CD4-positive, alpha-beta T cell treated with Interleukin-1 beta for 1 hour (primary cell): ENCODE measurements at places on chromosomes 4 and X.

DNA sequence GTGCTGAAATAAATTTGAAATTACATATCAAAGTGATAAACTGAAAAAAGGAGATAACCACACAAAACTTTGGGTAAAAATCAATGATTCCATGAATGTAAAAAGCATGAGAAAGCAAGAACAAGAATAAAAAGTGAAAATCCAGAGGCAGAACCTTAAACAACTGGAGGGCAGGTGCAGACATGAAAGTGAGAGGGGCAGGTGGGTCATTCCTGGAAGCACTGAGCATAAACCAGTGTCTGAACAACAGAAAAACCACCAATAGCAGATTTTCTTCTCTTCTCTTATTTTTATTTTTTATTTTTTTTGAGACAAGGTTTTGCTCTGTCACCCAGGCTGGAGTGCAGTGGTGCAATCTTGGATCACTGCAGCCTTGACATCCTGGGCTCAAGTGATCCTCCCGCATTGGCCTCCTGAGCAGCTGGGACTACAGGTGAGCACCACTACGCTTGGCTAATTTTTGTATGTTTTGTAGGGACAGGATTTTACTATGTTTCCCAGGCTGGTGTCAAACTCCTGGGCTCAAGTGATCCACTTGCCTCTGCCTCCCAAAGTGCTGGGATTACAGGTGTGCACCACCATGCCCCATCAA, 46.8 kb upstream of the GPR78 start:
- DNase-seq = no peak

GRCh38 chrX:71301195-71301924, at the start of gene ITGB1BP2:
Gene ITGB1BP2 (plus strand): TSS chrX:71301750. CDS start chrX:71301807, 57 bp downstream.
- no peak for DNase-seq

DNA sequence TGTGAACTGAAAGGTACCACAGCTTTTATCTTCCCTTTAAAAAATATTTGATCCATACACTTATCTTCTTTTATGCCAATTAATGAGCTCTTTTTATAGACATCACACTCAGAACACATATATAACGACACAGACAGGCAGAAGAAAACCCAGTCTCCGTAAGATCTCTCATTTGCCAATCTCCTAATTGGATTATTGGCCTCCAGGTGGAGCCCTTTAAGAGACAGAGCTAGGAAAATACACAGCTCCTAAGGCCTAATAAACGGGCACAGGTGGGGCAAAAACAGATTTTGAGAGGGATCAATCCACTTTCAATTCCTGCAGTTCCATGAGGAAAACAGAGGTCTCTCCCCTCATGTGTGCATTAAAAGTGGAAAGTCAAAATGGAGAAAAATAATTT, 1495.4 kb downstream of the RPA4 start:
- no peak for DNase-seq

GRCh38 chr4:25223802-25224375, 9.9 kb upstream of the PI4K2B start:
- peak; percentile 31 for DNase-seq

DNA sequence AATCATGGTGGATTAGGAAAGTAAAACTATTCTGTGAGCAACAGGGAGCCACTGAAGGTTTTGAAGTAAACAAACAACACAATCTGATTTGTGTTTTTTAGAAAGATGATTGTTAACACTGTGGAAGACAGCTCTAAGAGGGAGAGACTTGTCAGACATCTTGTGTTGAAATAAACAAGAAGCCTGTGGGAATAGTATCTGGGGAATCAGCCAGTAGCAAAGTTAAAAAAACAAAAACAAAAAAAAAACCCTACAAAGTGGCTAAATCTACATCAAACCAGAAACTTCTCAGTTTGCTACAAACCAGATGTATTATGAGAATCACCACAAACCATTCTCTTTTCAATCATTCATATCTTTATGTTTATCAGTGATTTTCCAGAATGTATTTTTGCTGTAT, 125.7 kb upstream of the GPC4 start:
- no peak for DNase-seq

GRCh38 chrX:40875476-40875875, 140.1 kb upstream of the MED14 start:
- DNase-seq = no peak

DNA sequence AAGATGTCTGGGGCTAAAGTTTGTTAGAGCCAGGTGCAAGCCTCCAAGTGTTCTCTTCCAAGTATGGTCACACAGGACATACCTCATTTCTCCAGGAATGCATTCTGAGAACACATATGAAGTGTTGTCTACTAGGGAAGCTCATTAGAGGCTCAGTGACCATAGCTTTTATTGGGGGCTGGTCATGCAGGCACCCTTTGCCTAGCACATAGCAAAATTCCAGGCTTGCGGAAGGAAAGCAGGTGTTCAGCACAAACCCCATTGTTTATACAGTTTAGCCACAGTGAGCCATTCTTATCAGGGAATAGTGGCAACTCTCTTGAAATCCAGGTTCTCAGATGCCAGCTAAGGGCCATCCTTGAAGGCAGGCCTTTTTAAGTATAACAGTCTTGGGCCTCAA, 339.4 kb upstream of the ZCCHC13 start:
- no peak for DNase-seq

- no peak for DNase-seq
These were observed 11.2 kb upstream of the RNF175 start for GRCh38 chr4:153771046-153771445.

GRCh38 chr4:10083861-10084641, 32.5 kb downstream of the WDR1 start:
- DNase-seq = no peak

GRCh38 chr4:13977746-13978145, 350.2 kb upstream of the BOD1L1 start:
- DNase-seq = no peak

- no peak for DNase-seq
These were observed 175.8 kb downstream of the CCNG2 start for GRCh38 chr4:77332696-77333270.

DNA sequence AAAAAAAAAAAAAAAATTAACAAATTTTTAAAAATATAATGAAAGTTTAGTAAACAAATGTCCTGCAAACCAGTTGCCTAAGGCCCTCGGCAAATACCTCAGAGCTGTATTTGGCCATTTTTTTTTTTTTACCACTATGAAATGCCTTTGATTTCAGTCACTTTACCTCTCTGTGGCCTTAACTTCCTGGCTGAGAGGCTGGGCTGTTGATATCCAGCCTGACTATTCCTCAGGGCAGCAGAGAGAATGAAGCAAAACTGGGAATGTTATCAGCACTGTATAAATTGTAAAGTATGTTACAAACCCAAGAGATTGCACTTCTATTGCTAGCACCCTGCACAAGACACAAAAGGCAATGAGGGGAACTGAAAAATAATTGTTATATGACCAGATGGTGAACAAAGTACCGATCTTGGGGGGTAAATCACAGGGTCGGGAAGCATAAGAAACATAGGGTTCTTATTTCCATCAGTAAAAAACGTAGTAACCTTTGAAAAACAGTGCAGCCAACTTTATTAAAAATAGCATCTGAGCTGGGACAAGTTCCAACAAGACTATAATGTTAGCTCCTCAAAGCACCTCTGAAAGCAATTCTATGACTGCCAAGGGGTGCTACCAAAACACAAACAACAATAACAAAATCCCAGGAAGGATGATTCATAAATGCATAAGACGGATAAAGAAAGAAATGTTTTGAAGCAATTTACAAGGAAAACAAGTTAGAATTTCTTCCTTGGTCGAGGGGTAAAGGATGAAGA, 18.1 kb downstream of the USP46 start:
- DNase-seq = no peak

GRCh38 chr4:165682611-165683010, 190.4 kb upstream of the TLL1 start:
- no peak for DNase-seq

DNA sequence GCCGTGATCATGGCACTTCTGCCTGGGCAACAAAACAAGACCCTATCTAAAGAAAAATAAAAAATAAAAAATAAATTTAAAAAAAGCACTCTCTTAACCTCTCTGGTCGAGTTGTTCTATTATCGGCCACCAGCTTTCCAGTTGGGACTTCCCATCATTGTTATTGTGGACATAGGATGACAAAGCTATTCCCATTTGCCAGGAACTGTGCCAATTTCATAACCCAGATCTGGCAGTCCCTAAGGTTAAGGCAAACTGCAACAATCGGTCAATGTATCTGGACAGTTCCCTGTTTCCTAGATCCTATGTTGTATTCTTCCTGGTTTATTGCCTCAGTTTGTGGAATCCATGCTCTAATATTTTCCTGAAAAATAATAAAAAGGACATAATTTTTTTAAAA, 17.8 kb upstream of the ANXA5 start:
- no peak for DNase-seq

DNA sequence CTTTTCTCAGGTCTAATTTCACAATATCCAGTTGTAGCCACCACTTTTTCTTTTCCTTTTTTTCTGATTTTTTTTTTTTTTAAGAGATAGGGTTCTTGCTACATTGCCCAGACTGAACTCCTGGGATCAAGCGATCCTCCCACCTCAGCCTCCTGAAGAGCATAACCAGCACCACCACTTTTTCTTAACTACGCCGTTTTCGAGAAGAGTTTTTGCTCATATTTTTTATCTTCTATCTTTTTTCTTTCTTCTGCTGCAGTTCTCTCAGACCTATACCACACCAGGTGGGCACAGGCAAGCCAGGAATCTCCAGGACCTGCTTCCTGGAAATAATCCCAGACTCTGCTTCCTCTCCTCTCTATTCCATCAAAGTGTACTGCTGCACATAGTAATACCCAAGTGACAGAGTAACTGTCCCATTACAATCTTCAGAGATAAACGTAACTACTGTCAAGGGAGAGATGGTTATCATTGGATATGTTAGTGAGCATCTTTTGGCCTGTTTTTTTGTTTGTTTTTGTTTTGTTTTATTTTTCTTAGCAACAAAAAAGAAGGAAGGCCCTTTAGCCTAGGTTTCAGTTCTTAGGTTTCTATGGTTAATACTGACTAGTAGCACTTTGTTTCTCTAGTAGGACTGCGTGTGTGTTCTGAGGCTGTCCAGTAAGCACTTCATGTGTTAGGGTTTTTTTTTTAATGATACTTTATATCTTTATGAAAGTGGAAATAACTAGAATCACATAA, 59.2 kb upstream of the TXK start:
- no peak for DNase-seq

- no peak for DNase-seq
These were observed 76.7 kb upstream of the PLAC1 start for GRCh38 chrX:134735015-134735414.

DNA sequence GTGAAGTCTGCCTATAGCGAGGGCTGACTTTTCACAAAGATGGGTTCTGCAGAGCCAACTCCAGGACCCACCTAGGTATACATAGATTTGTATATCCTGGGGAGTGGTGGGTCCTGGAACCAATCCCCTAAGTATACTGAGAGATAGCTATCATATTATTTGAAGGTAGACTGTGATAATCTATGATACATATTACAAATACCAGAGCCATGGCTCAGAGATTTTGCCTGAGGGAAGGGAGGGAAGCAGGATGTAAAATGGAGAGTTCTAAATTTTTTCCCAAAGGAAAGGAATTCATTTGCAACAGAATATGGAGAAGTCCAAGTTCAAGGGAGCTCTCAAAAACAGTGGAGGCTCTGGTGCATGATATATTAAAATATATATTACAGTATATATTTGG, 7.2 kb downstream of the TCEAL3 start:
- DNase-seq = no peak

- DNase-seq = no peak
These were observed 2.2 kb upstream of the CTBP1 start for GRCh38 chr4:1250921-1251772.

- no peak for DNase-seq
These were observed 56.5 kb downstream of the CPZ start for GRCh38 chr4:8648816-8649630.

GRCh38 chrX:70226687-70227086, 7.8 kb upstream of the AWAT1 start:
- DNase-seq = no peak

DNA sequence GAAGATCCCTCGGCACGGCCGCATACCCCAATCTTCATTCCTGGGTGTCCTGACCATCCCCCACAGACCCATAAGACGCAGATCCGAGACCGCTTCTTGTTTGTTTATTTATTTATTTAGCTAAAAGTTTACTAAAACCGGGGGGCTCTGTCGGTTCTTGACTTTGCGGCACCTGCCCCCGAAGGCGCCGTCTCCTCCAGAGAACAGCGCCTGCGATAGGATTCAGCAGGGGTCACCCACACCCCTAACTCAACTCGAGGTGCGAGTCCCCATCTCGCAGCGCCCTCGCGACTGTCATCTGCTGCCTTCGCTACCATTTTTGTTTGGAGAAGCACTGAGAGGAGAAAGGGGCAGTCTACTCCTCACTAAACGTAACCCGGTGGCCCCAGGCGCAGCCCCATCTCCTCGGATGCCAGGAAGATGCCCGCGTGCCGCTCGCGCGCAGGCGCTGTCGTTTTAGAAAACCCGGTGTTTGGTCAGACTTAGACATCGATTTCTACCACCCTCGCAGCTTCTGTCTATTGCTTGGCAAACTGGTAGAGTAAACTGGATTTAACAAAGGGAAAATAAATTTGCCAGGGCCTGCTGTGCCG, 18.9 kb upstream of the GPR101 start:
- DNase-seq = peak; percentile 13

- no peak for DNase-seq
These were observed 228.0 kb downstream of the APBB2 start for GRCh38 chr4:40986375-40986774.

GRCh38 chrX:45769761-45770582, 569.3 kb upstream of the DIPK2B start:
- DNase-seq = peak; percentile 71

DNA sequence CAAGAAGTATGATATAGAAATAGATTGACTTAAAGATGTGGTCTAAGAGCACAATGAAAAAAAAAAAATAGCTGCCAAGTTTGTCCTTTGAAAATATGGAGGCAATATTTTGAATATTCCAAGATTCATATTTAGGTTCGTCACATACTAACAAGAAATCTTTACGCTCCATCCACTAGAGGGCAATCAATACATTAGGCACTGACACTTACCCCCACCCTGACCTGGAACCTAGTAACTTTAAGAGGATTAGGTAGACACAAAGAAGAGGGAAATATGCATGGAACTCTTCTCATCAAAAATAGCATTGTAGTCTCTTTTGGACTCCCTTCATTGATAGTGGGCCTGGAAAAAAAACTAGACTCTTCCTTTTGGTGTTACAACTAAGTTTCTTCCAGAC, 1108.1 kb downstream of the PCDH19 start:
- DNase-seq = no peak

DNA sequence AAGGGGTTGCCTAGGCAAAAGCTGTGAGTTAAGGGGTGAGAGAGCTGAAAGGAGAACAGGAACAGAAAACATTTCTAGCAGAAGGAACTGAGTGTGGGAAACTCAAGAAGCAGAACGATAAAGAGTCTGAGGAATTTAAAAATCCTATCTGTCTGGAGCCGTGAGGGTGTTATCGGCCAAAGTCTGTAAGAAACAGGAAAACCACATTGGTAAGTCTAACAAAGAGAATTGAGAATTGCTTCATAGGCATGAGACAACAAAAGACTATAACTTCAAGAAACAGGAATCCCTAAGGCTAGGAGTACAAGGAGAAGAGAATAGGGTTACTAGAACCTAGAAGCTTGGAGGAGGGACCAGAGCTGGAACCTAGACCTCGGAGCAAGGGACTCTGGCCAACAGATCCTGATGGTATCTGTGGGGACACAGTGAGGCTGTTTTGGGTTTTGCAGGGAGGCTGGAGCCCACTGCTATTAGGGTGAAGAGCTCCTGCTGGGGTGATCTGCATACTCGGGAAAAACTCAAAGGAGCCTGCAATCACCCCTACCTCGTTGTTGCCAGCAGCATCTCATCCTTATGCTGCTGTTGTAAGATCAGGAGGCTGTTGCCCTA, 175.6 kb downstream of the FBXO8 start:
- DNase-seq = no peak
